WTC11 (cell line): ENCODE measurements at places on chromosomes 5 and 9.
A peak's percentile ranks its signal among the peaks of the same experiment; 100 is the strongest.

DNA sequence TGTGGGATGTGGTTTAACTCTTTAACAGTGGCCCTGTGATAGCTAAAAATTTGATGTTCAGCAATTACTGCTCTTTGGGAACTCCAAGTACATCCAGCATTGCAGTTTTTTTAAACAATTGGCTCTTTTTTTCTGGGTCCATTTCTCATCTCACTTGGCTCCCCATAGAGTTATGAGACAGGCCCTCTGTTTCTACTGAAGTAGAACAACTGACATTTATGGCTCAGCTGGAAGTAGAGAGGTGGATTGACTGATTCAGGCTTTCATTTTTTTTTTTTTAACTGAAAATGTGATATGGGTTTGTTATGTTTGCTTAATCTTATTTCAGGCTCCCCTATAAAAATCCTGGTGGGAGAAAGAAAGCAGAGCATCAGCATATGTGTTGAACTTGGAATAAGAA lies 96.6 kb upstream of the CD180 start:
- no peak for DNase-seq

GRCh38 chr9:28155067-28155466 lies 581.8 kb upstream of the C9orf72 start:
- DNase-seq, result no peak

DNA sequence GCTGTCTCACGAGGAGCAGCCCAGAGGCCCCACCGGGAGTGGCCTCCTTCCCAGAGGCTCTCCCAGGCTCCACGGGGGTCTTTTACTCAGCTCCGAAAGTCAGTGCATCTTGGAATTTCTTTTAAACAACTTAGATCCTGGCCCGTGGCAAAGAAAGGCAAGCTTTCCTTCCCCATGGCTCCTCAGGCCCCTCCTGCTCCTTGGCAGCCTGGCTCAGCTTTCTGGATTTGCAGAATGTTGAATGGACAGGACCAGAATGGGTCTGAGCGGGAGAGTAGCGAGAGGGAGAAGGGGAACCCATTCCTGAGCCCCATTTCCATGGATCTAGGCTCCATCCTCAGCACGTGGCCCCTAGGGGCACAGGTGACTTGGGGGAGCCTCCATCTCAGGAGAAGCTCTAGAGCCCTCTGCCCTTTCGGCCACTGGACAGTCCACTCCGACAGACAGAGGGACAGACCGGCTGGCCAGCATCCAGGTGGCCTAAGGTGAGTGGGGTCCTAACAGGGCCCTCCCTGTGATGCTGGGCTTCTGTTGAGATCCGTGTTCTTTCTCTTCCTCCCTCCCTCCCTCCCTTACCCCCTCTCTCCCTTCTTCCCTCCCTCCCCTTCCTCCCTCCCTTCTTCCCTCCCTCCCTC lies 173.9 kb upstream of the PPP1R26 start:
- DNase-seq, result no peak

DNA sequence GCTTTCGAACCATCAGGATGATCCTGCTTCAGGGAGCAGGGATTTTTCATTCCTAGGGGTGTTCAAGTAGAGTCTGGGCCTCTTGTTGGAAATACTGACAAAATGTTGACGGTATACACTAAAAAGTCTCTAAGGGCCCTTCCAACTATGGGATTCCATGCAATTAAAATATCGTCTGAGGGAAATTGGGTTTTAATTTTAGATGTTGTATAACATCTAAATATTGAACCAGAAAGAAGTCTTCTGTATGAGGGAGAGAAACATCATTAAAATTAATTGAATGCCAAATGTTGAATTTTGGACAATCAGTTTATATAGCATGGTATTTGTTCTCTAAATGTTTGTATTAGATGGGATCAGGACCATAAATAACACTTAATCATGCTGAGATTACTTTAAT lies 25.7 kb upstream of the DAB2 start:
- DNase-seq, result no peak

DNA sequence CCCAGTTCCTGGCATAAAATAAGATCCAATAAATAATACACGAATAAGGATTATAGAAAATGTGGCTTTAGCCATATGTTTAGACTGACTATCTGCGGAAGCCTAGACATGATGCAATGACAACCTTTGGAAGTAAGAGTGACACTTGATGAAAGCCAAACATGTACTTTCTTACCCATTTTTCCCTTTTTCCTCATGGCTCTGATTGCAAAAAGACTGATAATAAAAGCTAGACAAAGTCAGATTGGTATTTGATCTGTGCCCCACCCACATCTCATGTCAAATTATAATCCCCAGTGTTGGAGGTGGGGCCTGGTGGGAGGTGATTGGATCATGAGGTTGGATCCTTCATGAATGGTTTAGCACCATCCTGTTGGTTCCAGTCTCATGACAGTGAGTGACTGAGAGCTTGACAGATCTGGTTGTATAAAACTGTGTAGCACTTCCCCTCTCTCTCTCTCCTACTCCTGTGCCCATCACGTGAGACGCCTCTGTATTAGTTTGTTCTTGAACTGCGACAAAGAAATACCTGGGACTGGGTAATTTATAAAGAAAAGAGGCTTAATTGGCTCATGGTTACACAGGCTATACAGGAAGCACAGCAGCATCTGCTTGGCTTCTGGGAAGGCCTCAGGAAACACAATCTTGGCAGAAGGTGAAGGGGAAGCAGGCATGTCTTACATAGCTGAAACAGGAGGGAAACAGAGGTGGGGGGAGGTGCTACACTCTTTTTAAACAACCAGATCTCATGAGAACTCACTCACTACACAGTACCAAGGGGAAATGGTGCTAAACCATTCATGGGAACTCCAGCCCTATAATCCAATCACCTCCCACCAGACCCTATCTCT lies 243.4 kb upstream of the PIK3R1 start:
- DNase-seq, result no peak

- DNase-seq, result peak; percentile 21
These were observed 3.1 kb upstream of the PLIN2 start for GRCh38 chr9:19130436-19130835.

DNA sequence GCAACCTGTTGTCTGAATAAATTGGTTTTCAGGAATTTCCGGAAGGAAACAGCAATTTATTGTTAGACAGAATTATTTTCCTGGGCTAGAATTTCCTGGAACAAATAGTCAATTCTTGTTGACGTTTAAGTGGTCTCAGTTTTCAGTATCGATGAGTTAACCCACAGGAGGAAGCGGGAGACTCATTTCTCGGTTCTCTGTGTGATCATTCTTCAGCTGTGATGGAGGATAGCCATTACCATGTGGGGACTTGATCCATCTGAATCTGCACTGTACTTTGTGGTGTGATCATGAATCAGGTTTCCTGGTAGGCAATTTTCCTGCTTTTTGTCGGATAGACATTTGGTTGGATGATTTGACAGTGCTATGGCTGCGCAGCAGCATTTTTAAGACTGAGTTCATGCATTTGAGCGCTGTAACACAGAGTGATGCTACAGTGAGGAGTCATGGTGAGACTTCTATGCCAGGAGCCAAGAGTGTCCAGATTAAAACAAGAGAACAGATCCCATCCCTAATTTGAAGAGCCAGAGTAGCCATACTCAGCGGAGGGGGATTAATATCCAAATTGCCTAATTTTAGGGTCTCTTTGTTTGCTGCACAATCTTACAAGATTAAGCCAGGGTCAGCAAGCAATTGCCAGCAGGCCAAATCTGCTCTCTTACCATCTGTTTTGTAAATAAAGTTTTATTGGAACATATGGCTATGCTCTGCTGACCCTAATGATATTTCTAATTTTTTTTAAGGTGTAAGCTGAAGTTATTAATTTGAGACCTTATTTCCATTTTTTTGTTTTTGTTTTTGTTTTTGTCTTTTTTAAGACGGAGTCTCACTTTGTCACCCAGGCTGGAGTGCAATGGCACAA lies 355.9 kb downstream of the RAB3C start:
- no peak for DNase-seq

DNA sequence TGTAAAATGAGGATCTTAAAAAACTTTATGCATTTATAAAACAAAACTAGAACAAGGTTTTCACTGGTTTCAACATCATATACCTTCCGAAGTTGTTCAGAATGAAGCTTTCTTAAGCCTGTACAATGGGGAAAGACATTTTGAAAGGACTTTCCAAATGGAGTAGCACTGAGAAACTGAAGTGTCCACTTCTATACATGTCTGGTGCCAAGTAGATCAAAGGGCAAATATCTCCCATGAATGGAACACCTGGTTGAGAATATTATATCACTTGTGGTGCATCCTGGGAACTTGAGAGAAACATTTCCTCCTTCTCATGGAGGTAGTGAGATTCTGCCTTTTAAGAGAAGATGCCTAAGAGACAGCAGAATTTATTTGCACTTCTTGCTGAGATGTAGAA lies 182.1 kb upstream of the ACTBL2 start:
- DNase-seq, result no peak

DNA sequence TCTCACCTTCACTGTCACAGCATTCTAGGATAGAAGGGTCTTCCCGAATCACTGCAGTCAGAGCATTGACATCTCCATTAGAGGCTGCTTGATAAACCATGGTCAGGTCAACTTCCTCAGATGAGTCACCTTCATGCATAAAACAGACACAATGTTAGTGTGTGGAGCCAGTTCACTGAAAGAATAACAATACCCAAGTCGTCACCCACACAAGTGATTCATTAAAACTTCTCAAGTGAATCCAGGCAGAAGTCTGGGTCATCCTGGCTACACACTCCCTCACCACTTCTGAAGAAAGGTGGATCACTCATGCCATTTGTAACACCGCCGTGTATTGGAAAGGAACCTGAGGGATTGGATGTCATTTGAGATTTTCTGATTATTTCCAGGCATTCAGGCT lies 49.6 kb downstream of the ANKRD55 start:
- no peak for DNase-seq

- no peak for DNase-seq
These were observed 289.8 kb downstream of the SPOCK1 start for GRCh38 chr5:137209232-137209809.

DNA sequence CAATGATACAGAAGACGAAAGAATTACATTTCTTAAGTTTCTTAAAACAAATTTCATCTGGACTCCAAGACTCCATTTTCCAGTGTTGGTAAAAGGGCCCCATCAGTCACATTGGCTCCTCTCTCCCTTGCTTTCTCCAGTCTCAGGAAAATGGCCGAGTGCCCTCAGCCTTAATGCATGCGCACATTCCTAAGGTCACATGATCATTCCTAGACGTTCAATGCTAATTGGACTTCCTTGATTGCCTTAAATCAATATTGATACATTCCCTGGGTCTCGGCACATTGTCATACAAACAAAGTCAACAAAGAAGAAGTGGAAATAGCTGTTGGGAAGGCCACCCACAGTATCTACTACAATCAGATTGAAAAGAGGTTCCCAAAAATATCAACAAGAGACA lies 413.6 kb upstream of the GRAMD2B start:
- DNase-seq, result peak; percentile 44

DNA sequence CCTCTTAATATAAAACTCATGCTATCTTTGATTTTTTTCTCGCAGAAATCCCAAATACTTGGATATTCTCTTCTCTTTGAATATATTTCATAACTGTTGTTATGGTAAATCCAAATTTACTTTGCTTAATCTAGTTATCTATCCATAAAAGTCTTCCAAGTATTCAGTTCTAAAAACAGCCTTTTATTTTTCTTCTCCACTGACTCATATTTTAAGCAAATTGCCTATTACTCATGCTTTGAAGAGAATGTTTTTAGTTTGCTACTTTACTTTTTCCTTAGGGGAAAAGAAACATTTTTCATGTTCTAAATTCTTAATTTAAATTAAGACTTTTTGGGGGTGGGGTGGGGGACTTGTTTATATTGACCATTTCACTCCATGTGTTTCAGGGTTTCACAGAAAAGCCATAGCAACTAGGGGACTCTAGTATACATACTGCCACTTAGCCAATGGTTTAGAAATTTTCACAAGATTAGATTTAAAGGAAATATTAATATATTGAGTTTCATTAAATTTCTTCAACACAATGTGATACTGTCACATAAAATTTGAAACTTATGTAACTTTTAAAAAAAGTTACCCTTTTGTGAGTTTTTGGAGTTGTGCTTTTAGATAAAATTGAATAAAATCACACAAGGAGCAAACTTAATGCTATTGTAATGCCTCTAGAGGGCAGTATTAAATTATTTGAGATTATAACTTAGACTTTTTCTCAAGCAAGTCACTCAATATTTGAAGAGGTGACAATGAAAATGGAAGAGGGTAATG lies 545.8 kb upstream of the ARRDC3 start:
- no peak for DNase-seq

GRCh38 chr5:133370904-133371303 lies 241.4 kb downstream of the FSTL4 start:
- no peak for DNase-seq

GRCh38 chr5:149581931-149582768 lies 852 bp downstream of the ARHGEF37 start:
- peak; percentile 35 for DNase-seq

GRCh38 chr5:150647275-150648251 lies 7.1 kb downstream of the SYNPO start:
- no peak for DNase-seq

GRCh38 chr9:121750259-121750714 lies 98.9 kb downstream of the DAB2IP start:
- no peak for DNase-seq

- no peak for DNase-seq
These were observed 26.3 kb upstream of the NDST1 start for GRCh38 chr5:150481708-150481965.

DNA sequence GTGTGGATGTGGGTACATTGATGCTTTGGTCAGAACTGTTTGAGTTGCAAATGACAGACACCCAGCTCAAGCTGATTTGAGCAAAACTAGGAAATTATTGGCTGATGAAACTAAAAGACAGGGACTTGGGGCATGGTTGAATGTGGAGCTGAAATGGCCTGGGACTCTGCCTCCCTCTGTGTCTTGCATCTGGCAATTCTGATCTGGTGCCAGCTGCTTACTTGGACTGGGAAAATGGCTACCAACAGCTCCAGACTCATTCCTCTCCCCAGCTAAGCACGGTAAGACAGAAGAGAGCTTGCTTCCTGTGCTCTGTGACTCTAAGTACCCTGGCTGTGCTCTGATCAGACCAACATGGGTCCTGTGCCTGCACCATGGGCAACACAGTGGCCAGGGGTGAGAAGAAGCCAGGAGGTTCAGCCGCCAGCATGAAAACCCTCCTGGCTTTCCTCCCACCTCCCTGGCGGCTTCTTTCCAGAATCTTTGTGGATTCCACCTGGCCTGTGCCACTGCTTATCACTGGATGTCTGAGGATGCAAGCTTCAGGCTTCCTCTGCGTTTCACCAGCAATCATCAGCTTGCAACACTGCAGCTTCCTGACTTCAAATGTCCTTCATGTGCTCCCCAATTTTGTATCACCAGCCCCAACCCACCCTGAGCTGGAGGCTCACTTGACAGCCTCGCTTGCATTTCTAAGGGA lies 44.1 kb downstream of the C5orf15 start:
- no peak for DNase-seq

DNA sequence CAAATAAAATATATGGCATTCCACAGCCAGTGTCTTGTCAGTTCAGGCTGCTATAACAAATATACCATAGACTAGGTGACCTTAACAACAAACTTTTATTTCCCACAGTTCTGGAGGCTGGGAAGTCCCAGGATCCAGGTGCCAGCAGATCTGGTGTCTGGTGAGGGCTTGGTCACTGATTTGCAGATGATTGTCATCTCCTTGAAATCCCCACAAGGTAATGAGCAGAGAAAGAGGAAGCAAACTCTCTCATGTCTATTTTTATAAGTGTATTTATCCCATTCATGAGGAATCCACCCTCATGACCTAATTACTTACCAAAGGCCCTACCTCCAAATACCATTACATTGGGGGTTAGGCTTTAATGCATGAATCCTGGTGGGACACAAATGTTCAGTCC lies 663.2 kb downstream of the TLR4 start:
- DNase-seq, result no peak
